Fibroblast of mammary gland (primary cell): ENCODE measurements at places on chromosomes 1 and 21.

DNA sequence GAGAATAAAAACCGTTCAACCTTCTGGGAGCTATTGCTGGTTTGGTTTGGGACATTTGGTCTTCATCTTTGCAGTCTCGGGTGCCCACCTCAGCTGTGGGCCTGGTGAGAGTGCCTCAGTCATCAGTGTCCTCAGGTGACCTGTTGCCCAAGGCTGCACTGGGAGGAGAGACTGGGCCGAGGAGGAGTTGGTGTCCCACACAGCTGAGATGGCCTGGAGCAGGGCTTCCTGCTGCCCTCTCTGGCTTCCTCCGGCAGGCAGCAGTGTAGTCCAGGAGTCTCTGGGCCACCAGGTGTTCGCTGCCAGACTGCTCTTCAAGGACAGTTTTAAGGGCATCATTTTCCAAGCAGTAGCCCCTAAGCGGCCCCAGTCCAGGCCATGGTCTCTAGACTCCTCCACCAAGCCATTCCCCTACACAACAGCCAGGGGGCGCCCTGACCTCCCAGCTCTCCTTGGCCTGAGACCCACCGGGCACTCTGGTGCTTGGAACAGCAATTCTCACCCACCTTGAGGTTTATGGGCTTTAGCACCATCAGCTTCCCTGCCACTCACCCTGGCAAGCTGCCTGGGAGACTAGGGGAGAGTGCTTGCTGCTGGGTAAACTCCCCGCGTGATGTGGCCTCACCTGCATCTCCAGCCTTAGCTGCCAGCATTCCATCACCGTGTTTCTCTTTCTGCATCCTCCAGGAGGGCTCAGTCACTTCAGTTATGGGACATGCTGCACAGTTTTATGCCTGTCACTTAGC, 9.1 kb upstream of the SYTL1 start:
- peak; percentile 44 for DNase-seq

- DNase-seq, result peak; percentile 82
These were observed 17.4 kb downstream of the TNFRSF1B start for GRCh38 chr1:12184008-12184681.

DNA sequence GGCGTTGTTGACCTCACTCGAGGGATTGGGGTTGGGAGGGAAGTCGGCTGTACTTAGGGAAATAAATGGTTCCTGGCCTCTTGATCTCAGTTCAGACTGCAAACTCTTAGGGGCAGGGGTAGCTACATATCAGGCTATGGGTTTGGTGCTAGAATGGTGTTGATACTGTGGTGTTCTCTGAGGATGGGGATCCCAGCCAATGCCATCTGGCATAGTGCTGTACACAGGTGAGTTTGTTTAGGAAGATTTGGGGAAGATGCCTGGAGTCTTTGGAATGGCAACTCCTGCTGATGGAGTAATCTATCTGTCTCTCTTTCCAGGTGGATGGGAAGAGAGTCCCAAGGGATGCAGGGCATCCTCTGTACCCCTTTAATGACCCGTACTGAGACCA, 14.3 kb upstream of the NASP start:
- no peak for DNase-seq

- DNase-seq, result peak; percentile 98
These were observed 425.1 kb downstream of the SETD4 start for GRCh38 chr21:35635261-35635660.

- DNase-seq, result no peak
These were observed 768.0 kb upstream of the TMPRSS15 start for GRCh38 chr21:19171585-19171984.

GRCh38 chr1:244011271-244011670, 39.8 kb upstream of the ZBTB18 start:
- peak; percentile 14 for DNase-seq

DNA sequence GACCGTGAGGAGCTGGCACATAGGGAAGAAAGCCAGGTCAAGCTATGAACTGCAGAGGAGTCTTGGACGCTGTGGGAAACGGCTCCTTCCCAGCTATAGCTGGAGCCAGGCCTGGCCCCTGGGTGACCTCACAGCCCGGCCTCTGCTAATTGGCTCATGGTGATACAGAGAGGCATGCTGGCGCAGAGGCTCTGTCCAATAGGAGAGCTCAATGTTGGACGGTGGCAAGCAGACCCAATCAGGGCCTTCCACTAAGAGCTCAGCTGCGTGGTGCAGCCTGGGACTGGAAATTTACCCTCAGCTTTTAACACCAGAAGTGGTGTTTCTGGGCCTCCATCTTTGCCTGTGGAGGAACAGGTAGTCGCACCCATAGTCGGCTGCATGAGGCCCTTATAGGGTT, 64.4 kb upstream of the GRHL3 start:
- DNase-seq, result no peak

DNA sequence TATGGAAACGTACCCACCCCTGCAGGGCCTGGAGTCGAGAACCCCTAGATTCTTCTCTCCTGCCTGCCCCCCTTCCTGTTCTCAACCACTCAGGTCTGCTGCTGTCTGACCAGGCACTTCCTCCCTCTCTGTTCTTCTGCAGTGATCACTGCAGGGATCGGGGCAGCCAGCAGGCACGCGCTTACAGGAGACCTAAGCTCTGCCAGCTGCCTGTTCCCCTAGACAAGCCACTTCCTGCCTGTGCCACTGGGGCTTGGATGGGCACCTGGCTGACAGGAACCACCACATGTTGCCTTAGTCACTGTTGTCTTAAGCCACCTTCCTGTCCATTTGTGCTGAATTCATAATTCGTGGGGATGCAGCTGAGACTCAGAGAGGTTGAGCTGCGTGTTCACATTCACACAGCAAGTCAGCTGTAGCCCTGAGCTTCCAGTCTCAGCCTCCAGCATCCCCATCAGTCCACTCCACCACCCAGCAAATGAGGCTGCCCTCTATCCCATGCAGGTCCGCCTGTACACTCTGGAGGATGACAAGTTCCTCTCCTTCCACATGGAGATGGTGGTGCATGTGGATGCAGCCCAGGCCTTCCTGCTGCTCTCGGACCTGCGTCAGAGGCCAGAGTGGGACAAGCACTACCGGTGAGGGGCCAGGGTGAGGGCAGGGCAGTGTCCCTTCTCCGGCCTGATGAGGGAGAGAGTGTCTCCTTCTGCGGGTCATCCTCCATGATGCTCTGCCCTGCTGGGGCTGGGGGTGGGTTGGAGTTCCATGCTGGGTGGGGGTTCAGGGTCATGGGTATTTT, 18.6 kb downstream of the FAM151A start:
- no peak for DNase-seq

- DNase-seq, result peak; percentile 40
These were observed 4.2 kb downstream of the SPOCD1 start for GRCh38 chr1:31811605-31812004.

DNA sequence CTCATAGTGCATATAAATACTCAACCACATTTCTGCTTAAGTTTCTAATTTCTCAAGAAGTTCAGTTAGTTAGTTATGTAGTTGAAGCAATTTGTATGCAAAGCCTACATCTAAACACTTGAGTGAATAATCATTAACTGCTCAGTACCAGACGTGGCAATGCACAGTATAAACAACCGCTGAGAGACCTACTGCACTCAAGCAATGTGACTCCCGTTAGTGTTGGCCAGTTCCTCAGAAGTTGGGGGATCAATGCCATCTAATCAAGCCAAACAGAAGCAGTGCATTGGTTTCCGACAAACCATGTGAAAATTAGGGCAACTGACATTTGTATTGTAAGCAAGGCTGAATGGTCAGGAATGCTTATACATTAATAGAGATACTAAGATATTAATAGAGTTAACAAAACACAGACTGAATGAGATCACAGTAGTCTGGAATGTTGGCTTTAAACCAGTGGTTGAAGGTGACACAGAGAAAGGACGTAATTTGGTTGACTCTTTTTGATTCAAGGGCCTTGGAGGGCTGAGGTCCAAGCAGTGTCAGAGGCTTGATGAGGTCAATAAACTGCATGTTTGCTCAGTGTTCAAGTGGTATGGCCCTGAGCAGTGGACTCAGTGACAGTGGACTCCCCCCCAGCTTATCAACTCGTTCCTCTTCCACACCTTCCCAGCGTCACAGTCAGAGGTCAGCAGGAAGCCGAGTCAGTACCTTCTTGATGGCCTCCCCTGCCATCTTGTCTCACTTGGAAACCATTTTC, 255.5 kb downstream of the CTH start:
- DNase-seq, result no peak

DNA sequence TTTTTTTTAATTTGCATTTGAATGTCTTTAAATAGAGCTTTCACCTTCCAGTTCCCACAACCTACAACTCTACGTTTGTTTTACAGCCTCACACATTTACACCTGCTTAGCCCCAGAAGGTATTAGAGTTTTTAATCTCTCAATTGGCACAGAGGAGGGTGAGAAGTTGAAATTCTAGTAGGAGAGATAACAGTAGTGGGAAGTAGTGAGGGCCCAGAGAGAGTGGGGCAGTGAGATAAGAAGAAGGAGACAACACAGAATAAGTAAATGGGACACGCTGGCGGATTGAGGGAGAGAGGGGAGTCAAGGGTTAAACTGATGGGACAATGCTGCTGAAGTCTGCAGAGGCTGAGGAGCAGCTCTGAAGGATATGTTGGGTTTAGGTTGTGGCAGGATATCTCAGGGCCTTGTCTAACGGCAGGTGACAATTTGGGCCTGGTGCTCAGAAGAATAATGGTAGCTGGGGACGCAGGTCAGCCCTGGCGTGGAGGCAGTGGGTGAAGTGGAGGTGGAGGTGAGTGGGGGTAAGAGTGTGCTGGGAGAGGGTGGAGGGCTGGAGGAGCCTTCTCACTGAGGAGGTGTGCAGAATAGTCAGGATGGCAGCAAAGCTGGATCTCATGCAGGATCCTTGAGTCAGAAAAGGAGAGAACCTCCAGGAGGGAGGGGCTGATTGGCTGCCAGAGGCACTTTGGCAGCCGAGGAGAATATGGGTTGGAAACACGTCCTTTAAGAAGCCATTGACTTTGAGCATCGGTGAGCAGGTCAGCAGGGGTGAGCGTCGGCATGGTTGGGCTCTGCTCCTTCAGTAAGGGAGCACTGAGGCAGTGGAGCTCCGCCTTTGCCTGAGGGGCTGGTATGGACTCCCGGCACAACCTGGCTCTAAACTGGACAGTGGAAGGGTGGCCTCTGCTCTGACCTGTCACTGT, 72.9 kb downstream of the SYT6 start:
- DNase-seq, result no peak

DNA sequence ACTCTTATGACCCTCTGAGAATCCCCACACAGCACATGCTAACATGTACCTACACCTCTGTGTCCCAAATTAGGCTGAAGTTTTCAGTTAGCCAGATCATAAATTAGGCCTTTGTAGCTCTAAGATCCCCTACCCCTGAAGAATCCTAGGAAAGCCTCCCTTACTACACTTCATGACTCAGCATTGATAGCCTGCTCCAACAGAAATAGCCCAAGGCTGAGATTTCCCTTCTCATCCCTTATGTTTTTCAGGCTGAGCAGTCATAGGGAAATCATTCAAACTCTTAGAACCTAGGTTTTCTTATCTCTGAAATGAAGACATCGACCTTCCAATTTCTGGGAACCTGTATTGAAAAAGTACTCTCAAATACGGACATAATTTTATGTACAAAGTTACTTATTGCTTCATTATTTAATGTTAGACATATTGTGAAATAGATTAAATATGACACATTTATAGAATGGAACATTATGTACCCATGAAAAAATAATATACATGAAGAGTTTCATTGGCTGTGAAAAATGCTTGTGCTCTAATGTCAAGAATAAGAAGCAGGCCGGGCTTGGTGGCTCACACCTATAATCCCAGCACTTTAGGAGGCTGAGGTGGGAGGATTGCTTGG, 122.4 kb upstream of the UBE2U start:
- DNase-seq, result peak; percentile 53

- DNase-seq, result no peak
These were observed 28.2 kb downstream of the CDCA8 start for GRCh38 chr1:37720231-37721130.

- DNase-seq, result peak; percentile 85
These were observed 96.3 kb downstream of the BCAR3 start for GRCh38 chr1:93585059-93585966.

- peak; percentile 50 for DNase-seq
These were observed 29.0 kb upstream of the NTPCR start for GRCh38 chr1:232921381-232921780.
